ENCODE measurements at places on chromosomes 5 and 9.

DNA sequence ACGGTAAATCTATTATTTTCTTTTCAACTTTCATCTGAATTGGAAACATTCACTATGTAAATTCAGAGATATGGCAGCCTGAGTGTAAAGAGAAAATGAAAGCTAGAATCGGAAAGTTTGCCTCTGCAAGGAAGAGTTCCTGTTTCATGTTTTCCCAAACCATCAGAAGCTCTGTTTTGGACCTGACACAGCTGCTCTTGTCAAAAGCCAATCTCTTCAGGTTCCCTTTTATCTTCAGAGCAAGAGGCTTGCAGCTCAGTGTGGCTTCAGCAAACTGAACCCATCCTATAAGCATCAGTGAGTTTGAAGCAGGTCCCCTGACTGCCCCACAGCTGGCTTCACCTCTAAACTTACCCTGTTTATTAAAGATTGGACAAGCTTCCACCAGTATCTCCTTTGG, 1099.7 kb downstream of the DTWD2 start:
- no peaks in the 10 kb centered on the region for H3K36me3 ChIP-seq
- no peak overlapping the region for H3K27ac ChIP-seq
- DNase-seq: no peak
- H3K4me1 ChIP-seq: peaks cover 2% of the 10 kb centered on the region
- peak overlapping the region; percentile 22 for H3K4me3 ChIP-seq
- no peaks in the 10 kb centered on the region for H3K27me3 ChIP-seq

DNA sequence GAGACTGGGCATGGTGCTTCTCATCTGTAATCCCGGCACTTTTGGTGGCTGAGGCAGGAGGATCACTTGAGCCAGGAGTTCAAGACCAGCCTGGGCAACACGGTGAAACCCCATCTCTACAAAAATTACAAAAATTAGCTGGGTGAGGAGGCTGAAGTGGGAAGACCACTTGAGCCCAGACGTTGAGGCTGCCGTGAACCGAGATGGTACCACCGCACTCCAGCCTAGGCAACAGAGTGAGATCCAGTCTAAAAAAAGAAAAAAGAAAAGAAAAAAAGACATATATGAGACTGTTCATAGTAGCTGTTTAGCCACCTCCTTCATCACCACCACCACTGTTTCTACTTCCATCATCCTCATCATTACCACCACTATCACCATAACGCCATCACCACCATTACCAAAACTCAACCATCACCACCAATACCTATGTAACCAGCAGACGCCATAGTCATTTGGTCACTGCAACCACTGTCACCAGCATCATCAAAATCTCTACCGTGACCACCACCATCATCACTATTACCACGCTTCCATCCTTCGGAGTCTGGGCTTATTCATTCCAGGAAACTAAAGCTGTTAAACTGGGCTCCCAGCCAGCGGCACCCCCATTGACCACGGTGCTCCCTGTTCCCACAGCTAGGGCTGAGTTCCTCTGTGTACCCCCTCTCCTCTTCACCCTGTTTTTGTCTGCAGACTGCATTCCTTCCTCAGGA, 8.4 kb upstream of the KIF12 start:
- peaks cover 12% of the 10 kb centered on the region for H3K27me3 ChIP-seq
- H3K36me3 ChIP-seq: no peaks in the 10 kb centered on the region
- H3K27ac ChIP-seq: no peak overlapping the region
- H3K4me1 ChIP-seq: no peaks in the 10 kb centered on the region
- no peak overlapping the region for H3K4me3 ChIP-seq

DNA sequence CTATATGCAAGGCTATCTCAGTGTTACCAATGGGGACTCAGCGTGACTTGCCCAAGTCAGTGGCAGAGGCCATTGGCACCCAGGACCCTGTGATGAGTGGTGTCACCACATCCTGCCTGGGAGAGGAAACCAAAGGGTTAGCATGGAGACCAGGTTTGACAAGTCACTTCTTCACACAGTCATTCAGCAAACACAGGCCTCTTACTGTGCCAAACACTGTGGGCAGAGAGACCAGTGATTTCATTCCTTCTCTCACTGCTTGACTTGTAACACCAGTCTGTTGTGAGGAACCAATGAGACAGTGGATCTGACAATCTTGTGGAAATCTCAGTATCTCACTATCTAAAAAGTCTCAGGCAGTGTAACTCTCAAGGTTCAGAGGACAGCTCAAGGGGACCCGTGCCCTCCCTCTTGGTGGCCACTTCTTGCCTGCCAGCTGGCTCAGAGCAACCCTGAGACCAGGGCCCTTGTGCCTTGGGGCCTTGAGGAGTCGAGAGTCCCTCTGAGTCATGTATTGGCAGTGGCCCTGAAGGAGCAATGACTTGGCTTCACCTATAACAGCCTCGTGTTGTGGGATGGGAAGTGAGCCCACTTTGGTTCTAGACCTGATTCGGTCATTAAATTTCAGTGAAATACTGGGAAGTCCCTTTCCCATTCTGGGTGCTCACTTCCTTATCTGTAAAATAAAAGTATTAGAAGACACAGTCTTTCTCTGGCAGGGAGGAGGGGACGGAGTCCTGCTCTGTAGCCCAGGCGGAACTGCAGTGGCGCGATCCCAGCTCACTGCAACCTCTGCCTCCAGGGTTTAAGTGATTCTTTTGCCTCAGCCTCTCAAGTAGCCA, 1.6 kb downstream of the FABP6 start:
- H3K27ac ChIP-seq: no peak overlapping the region
- no peaks in the 10 kb centered on the region for H3K4me1 ChIP-seq
- peak; percentile 20 for DNase-seq
- no peaks in the 10 kb centered on the region for H3K36me3 ChIP-seq
- H3K27me3 ChIP-seq: no peaks in the 10 kb centered on the region

GRCh38 chr5:167726642-167727041, 564.8 kb upstream of the WWC1 start:
- no peaks in the 10 kb centered on the region for H3K36me3 ChIP-seq
- no peak for DNase-seq
- H3K4me1 ChIP-seq: no peaks in the 10 kb centered on the region
- no peaks in the 10 kb centered on the region for H3K27me3 ChIP-seq
- no peak overlapping the region for H3K27ac ChIP-seq

GRCh38 chr5:159947708-159948358, 31.6 kb downstream of the ADRA1B start:
- H3K4me3 ChIP-seq: no peak overlapping the region
- peaks cover 15% of the 10 kb centered on the region for H3K27me3 ChIP-seq
- peaks cover 5% of the 10 kb centered on the region for H3K4me1 ChIP-seq
- H3K36me3 ChIP-seq: peaks cover 3% of the 10 kb centered on the region
- DNase-seq: no peak
- no peak overlapping the region for H3K27ac ChIP-seq

- H3K4me1 ChIP-seq: peaks cover 10% of the 10 kb centered on the region
- H3K27me3 ChIP-seq: no peaks in the 10 kb centered on the region
- DNase-seq: no peak
- H3K36me3 ChIP-seq: no peaks in the 10 kb centered on the region
These were observed 389.3 kb upstream of the DMAC1 start for GRCh38 chr9:8188723-8189407.

GRCh38 chr9:78756813-78757510, 460.0 kb downstream of the PSAT1 start:
- H3K27ac ChIP-seq: no peak overlapping the region
- no peak for DNase-seq
- no peaks in the 10 kb centered on the region for H3K4me1 ChIP-seq

DNA sequence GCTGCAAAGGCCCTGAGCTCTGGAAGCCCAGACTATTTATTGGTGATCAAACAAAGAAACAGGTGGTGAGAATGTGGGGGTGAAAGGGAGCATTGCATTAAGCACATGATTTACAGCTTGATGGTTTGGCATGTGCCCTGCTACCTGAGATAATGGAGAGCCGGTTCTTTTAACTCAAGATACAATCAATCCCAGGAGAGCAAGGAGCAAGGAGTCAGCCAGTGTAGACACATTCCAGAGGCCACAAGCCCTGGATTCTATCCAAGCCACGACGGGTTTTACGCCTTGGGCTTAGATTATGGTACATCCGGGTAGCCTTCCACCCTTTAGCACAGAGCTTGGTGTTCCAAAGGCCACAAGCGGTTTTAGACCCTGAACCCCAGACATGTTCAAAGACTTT, 292.2 kb downstream of the CYLC2 start:
- no peaks in the 10 kb centered on the region for H3K4me1 ChIP-seq
- DNase-seq: no peak
- H3K4me3 ChIP-seq: no peak overlapping the region
- H3K36me3 ChIP-seq: no peaks in the 10 kb centered on the region
- H3K27me3 ChIP-seq: no peaks in the 10 kb centered on the region

- H3K27ac ChIP-seq: no peak overlapping the region
- H3K36me3 ChIP-seq: no peaks in the 10 kb centered on the region
- no peak overlapping the region for H3K4me3 ChIP-seq
- no peaks in the 10 kb centered on the region for H3K4me1 ChIP-seq
These were observed 53.9 kb upstream of the TRIO start for GRCh38 chr5:14089198-14089597.

DNA sequence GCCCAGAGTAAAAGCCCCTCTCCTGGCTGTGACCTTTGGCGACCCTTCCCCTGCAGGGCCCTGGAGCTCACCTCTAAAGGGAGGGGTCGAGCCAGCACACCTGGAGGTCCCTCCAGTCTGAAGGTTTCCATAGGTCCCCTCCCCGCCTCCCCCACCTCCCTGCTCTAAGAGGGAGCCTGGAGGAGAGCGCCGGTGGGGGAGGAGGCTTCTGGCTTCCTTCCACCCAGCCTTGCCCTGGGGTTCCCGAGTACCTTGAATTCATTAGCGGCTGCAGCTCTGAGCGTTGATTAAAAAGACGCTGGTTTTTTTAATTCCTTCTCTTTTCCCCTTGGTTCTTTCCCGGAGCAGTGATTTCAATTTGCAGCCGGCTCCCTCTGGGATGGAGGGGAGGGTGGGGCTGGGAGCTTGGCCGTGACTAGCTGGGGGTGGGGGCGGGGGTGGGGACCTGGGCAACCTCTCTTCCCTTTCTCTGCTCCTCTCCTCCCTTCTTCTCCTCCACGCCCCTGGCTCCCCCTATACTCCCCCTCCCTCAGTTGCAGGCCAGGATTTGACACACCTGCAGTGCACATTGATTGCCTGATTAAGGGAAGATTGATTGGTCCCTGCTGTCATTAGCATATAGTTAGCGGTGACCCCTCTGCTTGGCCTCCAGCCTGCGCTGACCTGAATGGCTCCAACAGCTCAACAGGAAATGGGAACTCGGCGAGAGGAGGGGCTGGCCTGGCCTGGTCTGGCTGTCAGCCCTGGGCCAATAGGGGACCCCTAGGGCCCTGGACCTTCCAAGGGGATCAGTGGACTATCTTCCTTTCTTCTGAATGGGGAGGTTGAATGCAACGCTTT, 67.5 kb upstream of the RAPGEF1 start:
- no peaks in the 10 kb centered on the region for H3K4me1 ChIP-seq
- DNase-seq: no peak
- H3K27me3 ChIP-seq: peaks cover 32% of the 10 kb centered on the region

- H3K36me3 ChIP-seq: no peaks in the 10 kb centered on the region
- H3K27me3 ChIP-seq: peaks cover 2% of the 10 kb centered on the region
- H3K4me1 ChIP-seq: peaks cover 5% of the 10 kb centered on the region
- H3K27ac ChIP-seq: no peak overlapping the region
These were observed 111.4 kb downstream of the LHX2 start for GRCh38 chr9:124122813-124123462.

GRCh38 chr5:134273642-134274395, 47.9 kb upstream of the PPP2CA start:
- no peak overlapping the region for H3K4me3 ChIP-seq
- no peak overlapping the region for H3K27ac ChIP-seq
- peaks cover 4% of the 10 kb centered on the region for H3K4me1 ChIP-seq
- DNase-seq: no peak
- peaks cover 2% of the 10 kb centered on the region for H3K27me3 ChIP-seq
- no peaks in the 10 kb centered on the region for H3K36me3 ChIP-seq

GRCh38 chr5:179516221-179516620, 34.1 kb upstream of the RUFY1 start:
- H3K27ac ChIP-seq: no peak overlapping the region
- H3K27me3 ChIP-seq: no peaks in the 10 kb centered on the region
- no peaks in the 10 kb centered on the region for H3K4me1 ChIP-seq
- H3K36me3 ChIP-seq: no peaks in the 10 kb centered on the region

- H3K27me3 ChIP-seq: no peaks in the 10 kb centered on the region
- no peak overlapping the region for H3K27ac ChIP-seq
- DNase-seq: no peak
- H3K36me3 ChIP-seq: no peaks in the 10 kb centered on the region
- no peaks in the 10 kb centered on the region for H3K4me1 ChIP-seq
- H3K4me3 ChIP-seq: no peak overlapping the region
These were observed 426.4 kb upstream of the MPDZ start for GRCh38 chr9:13705918-13706317.

GRCh38 chr9:122125509-122126330, 32.6 kb upstream of the TTLL11 start:
- H3K27me3 ChIP-seq: peaks cover 25% of the 10 kb centered on the region
- peaks cover 10% of the 10 kb centered on the region for H3K4me1 ChIP-seq
- H3K27ac ChIP-seq: no peak overlapping the region
- no peak overlapping the region for H3K4me3 ChIP-seq

All from activated CD4-positive, alpha-beta memory T cell treated with anti-CD3 and anti-CD28 coated beads, Interleukin-2, amount 10 ng/mL, durations not matched to agents 7 days and 5 days (primary cell).